Left cardiac atrium (tissue), 4 donors: ENCODE measurements at places on chromosomes 7 and 10. TPM values are rescaled to one million over a fixed set of nuclear protein-coding genes. Genes with fewer than 3 reads are reported as not detected.
A peak's percentile ranks its signal among the peaks of the same experiment; 100 is the strongest.

- no peak for DNase-seq
Observed at GRCh38 chr7:147429961-147430360, 1160.6 kb upstream of the C7orf33 start.

DNA sequence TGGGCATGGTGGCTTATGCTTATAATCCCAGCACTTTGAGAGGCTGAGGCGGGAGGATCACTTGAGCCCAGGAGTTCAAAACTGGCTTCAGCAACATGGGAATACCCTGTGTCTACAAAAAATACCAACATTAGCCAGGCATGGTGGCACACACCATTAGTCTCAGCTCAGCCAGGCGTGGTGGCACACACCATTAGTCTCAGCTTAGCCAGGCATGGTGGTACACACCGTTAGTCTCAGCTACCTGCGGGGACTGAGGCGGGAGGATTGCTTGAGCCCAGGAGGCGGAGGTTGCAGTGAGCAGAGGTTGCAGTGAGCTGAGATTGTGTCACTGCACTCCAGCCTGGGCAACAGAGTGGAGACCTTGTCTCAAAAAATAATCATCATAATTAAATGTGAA, 9.0 kb downstream of the LRRC27 start:
- DNase-seq, result no peak

DNA sequence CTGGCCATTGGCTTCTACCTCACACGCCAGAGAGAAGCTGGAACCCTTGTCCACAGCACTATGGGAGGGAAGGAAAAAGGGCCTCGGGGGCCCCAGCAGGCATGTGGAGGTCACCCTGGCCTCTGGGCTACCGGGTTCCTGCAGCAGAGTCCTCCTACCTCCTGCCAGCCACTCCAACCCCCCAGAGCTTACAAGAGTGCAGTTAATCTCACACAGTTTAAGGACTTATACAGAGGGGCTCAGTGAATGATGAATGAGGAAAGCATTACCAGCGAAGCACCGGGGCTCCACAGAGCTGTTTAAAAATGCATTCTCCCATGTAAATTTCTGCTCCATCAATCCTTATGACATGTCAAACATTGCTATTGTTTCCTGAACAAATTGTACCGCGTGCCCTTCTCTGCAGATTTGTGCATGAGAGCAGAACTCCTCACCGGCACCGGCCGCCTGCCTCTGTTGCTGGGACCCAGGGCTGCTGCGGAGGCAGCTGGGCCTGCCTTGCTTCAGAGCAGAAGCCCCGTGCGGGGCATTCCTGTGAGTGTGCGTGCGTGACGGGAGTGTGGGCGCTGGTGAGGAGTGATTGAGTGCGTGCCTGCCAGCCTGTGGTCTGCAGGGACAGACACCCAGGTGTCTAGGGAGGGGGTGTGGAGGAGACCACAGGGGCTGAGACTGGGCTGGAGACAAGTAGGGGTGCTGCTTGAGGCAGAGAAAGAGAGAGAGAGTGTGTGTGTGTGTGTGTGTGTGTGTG, 52.8 kb downstream of the C10orf105 start:
- DNase-seq, result no peak

DNA sequence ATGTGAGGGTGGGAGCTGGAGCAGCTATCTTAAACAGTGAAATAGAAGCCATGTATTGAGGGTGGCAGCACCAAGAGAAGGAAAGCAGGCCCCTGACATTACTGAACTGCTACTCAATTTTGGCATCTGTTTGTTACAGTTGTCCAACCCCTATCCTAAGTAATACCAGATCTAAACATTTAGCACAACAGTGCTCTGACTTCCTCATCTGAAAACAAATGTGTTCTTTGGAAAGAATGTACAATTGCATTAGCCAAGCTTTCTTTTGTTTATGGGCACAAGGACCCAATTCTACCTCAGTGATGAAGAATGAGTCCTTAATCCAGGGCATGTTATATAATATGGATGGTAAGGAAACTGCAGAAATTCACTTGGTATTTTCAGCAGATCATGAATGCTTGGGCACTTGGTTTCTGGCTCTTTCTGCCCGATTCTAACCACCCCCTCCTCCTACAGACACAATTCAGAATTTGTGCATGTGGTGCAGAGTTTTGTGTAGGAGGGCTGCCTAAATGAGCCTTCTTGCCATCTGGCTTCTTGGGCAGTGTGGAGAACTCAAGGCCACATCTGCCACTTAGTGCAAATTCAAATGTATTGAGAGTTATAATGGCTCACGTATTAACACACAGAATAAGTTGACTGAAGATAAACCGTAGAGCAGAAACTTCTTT, 36.9 kb upstream of the KMT2E start:
- no peak for DNase-seq

Gene DGKI
- 7.2 TPM for total RNA-seq

Gene FAM131B
- 0.97 TPM for total RNA-seq

Gene SFTPA1
- not detected for total RNA-seq

DNA sequence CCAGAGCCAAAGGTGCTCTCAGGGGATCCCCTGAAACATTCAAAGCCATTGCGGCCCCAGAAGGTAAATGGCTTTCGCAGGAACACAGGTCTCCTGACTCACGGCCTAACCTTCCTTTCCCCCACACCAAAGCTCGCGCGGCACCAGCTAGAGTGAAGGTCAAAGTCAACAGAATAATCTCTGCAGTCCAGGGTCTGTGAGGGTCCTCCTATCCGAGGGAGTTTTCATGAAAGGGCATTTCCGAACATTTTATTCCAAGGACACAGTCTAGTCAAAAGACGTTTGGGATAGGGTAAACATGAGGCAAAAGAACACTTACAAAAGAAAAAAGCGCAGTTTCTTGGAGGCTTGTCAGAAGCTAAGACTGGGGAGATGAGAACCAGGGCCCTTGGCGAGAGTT, 559 bp upstream of the STEAP2 start:
- no peak for DNase-seq

- no peak for DNase-seq
Observed at GRCh38 chr10:103609231-103610082, 116.0 kb downstream of the NEURL1 start.

DNA sequence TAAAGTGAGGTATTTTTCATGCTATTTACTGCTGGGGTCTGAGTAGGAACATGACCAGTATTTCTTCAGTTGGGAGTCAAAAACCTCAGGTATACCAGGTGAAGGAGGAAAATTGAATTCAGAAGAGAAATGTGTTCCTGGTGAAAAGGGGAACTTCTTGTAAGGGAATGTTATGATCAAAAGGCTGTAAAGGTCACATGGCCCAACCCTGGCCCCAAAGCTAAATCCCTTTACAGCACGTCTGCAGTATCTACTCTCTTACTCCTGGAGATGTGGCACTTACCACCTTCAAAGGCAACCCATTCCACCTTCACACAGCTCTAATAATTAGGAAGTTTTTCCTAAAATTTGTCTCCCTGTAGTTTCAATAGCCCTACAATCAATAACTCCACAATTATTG, 15.2 kb downstream of the PIK3AP1 start:
- DNase-seq, result no peak

DNA sequence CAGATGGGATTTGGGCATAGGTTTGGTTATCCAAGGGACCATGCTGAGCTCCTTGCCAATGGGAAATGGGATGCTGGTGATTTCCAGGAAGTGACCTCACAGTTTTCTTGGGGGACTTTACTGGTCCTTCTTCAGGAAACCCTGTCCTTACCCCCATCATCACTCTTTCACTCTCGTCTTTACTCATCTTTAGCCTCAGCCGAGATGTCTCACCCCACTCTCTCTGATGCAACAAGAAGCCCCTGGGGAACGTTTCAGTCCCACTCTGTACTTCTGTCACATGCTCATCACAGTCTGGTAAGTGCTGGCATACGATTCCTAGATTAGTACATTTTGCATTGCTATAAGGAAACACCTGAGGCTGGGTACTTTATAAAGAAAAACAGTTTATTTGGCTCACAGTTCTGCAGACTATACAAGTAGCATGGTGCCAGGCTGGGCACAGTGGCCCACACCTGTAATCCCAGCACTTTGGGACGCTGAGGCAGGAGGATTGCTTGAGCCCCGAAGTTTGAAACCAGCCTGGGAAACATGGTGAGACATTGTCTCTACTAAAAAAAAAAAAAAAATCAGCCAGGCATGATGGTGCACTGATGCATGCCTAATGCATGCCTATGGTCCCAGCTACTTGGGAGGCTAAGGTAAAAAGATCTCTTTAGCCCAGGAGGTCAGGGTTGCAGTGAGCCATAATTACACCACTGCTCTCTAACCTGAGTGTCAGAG, 63.5 kb upstream of the VKORC1L1 start:
- no peak for DNase-seq

Gene FAM25A
- total RNA-seq, result not detected

DNA sequence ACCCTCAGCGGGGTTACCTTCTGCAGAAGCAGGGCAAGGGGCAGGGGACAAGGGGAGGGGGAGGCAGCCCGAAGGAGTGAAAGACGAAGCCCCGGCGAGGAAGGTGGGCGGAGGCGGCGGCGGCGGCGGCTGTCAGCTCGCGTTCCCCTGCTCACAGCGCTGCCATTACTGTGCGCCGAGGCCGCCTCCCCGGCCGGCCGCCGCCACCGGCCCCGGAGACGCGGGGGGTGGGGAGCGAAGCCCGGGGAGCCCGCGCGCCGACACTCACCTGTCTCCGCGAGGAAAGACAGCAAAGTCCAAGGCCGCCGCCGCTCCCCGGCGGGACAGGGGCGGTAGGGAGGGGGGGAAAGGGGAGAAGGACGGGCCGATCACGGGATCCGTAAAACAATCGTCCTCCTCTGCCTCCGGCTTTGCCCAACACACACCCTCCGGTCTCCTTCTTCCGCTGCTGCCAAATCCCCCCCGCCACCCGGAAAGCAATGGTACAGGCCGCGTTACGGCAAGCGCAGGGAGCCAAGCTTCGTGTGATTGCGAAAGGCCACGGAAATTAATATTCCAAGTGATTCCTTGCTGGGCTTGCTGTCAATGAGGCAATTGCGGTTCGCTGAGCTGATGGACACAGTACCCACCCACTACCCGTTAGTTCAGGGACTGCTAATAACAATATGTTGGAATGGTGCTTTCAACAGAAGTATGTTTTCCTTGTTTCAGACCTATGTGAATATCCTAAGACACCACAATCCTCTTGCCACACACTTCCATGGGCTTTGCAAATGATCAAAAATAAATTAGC, at the start of gene CUL2:
Gene CUL2, minus strand, starts transcription at position 180 of the 793 bp plus-strand sequence. CDS start 19,024 bp downstream, outside the sequence.
- DNase-seq, result peak; percentile 92

DNA sequence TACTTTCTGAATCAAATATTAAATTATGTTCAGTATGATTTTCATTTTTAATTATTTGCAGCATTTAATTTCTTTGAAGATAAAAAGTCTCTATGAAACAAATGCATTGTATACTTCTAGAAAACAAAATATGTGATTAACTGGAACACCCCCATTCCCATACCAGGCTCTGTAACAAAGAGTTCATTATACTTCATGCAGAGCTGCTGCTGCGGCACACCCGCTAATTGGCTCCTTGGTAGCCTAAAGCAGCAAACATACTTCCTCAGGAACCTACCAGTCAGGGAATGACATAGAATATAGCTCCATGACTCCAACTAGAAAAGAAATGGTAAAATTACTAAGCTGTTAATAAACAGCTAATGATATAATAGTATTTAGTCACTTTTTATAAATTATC, 19.3 kb downstream of the RAB11FIP2 start:
- no peak for DNase-seq

Gene PRRT4
- total RNA-seq, result 1.8 TPM

Gene LRRC61
- total RNA-seq, result 4.3 TPM

GRCh38 chr10:95288303-95288702, 2.5 kb downstream of the PDLIM1 start:
- no peak for DNase-seq

GRCh38 chr7:105353752-105354328, 34.9 kb downstream of the SRPK2 start:
- DNase-seq, result peak; percentile 48

DNA sequence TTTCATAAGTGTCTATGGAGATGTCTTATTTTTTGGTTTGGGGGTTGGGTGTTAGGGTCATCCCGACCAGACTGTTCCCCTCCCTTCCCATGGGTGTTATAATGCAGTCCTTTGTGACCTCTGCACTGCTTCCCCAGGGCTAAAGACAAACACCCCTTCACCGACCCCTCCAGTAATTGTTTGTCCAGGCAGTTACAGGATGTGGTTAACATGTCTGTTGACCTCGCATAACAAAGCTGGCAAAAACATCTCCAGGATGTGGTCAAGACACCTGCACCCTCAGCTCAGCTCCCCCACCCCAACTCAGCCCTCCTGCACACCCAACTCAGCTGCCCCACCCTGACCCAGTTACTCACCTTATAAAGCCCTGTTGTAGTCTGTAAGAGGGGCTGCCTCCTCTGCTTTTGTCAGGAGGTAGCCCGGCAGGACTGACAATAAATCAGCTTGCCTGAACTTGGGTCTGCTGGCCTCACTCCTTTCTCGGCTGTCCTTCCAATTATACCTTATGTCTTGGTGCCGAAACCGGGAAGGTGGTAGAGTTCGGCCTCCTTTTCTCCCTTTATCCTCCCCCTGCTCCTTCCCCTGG, 102.2 kb downstream of the ZNF92 start:
- DNase-seq, result no peak

Gene PLA2G12B
- total RNA-seq, result 6.6 TPM

DNA sequence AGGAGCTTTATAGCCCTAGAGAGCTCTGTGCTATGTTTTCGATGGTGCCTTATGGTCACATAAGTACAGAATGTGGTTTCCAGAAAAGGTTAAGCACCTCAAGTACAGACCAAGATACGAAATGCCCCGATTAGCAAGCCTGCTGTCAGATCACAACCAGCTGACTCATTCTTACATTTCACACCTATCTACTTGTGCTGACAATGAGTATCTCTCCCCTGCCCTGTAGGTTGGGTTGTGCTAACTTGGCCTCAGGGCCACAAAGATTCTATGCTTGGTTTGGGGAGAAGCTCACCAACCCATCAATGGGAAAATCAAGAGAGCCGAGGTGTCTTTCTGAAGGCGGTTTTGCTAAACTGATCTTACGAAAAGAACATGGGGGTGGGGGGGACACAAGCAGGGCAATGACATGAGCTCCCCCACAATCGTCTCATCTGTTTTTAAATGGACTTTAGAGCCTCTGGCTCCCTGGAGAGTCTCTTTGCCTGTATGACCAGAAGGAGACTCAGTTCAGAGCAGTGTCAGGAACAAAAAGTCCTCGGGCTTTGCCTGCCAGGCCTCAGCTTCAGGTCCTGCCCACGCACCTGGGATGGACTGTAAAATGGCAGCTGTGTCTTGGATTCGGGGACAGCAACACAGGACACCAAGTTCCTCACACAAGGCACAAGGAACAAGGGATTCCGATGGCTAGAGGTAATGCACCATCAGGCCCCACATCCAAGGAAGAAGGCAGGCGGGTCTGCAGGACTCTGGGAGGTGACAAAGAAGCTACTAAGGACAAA, 55.1 kb downstream of the FAM53B start:
- DNase-seq, result no peak

DNA sequence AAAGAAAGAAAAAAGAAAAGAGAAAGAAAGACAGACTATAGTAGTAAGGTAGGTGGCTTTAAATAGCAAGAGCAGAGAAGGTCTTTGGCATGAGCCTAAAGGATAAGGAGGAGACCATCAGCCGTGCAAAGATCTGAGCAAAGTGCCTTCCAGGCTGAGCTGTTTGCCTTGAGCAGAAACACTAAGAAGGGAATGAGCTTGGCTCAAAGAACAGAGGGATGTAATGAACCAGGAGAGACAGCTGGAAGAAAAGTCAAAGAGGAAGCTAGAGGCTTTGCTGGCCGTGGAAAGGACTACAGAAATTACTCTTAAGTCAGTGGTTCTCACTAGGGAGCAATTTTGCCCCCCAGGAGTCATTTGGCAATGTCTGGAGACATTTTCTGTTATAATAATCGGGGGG, 228.6 kb downstream of the FGFR2 start:
- DNase-seq, result no peak

- no peak for DNase-seq
Observed at GRCh38 chr10:131137223-131137622, 174.3 kb downstream of the TCERG1L start.

Gene TUBB8
- total RNA-seq, result not detected

GRCh38 chr10:13839430-13839990, 252.7 kb downstream of the PRPF18 start:
- peak; percentile 55 for DNase-seq
